GM10248 (cell line): ENCODE measurements at places on chromosomes 11 and 22.

DNA sequence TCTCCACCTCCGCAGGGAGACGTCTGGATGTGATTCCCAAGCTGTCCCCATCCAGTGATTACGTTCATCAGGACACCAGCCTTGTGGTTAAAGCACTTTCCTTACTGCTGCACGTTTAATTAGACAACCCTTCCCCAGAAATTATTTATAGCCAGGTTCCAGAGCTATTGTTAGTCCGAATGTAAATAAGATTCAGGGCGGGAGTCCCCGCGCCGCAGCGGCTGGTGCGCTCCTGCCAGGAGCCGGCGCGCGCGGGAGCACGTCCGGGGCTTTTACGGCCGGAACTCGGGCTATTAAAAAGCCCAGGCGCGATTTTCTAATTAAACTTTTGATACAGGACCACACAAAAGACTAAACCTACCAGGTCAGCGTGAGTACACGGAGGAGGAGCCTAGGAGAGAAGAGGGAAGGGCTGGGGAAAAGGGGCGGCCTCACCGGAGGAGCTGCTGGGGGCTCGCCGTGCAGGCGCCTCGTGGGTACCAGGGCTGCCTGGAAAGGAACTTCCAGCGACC is 538.3 kb downstream of the OPCML start:
- DNase-seq = no peak

- DNase-seq = no peak
Observed at GRCh38 chr11:9656864-9657263, 7.0 kb upstream of the SWAP70 start.

- DNase-seq = no peak
Observed at GRCh38 chr11:117833401-117833891, 8.9 kb upstream of the FXYD2 start.

- DNase-seq = peak; percentile 65
Observed at GRCh38 chr22:36386900-36387708, 663 bp downstream of the MYH9 start.

DNA sequence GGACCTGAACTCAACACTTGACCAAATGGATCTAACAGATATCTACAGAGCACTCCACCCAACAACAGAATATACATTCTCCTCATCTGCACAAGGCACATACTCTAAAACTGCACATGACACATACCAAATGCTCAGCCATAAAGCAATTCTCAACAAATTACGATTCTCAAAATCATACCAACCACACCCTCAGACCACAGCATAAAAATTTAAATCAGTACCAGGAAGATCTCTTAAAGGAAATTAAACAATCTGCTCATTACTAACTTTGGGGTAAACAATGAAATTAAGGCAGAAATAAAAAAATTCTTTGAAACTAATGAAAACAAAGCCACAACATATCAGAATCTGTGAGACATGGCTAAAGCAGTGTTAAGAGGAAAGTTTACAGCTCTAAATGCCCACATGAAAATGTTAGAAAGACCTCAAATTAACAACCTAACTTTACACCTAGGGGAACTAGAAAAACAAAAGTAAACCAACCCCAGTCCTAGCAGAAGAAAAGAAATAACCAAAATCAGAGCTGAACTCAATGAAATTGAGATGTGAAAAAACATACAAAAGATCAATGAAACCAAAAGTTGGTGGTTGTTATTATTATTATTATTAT is 37.2 kb downstream of the TMEM123 start:
- no peak for DNase-seq

DNA sequence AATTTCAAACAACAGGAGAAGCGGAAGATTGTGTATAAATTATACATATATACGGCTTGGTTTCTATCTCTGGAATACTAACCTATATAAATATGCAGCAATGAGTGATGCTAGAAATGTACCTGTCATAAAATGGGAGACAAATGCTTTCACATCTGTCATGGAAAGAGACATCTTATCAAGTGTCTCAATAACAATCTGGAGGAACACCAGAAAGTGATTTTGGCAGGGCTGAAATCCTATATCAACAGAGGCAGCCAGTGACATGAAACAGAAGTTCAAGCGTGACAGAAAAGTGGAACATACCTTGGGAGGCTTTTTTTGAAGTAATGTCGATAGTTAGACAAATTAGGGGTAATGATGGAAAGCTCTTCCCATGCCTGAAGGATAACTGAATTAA is 834.6 kb downstream of the JRKL start:
- no peak for DNase-seq

DNA sequence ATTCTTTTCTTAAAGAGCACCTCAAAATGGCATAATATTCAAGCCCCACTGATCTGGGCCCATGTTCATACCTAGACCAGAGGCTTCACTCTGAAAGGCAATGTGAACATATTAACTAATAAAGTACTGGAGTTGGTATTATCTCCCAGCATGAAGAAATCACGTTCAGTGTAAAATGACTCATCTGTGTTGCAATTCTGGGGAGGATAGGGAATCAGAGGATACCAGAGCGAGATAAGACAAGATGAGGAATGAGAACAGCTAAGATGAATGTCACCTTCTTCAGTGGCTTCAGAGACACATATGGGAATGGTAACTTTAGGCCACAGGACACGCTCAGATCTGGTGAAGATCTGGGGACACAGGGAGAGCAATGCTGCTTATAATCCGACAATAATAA is 121.1 kb downstream of the NTM start:
- DNase-seq = no peak

GRCh38 chr11:31798057-31798553 is 13.0 kb downstream of the PAX6 start:
- DNase-seq = peak; percentile 11

GRCh38 chr11:61899146-61899841 is 7.9 kb upstream of the FADS3 start:
- peak; percentile 95 for DNase-seq

- DNase-seq = no peak
Observed at GRCh38 chr11:64118876-64119665, 46.8 kb downstream of the MACROD1 start.
